ENCODE measurements at places on chromosomes 16 and 17.
A peak's percentile ranks its signal among the peaks of the same experiment; 100 is the strongest.

DNA sequence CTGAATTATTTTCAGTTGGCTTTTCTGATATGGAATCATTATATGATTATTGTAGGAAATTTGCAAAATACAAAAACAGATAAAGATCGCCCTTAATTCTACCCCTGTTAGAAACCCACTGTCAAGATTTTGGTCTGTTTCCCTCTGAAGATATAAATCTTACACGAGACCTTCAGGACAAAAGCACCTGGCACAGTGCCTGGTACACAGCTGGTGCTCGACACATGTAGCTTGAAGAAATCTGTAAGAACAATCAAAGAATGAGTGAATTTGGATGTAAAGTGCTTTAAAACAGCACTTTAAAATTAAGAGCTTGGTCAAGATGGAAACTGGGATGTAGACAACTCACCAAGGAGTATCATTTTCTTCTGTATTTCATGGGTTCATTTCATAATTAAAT lies 181.1 kb downstream of the C16orf78 start:
- H3K27me3 ChIP-seq: no peaks in the 10 kb centered on the region
- no peak for DNase-seq
- H3K27ac ChIP-seq: no peak overlapping the region
- H3K36me3 ChIP-seq: no peaks in the 10 kb centered on the region

GRCh38 chr17:49505854-49506253 lies 10.8 kb downstream of the NGFR start:
- no peak for DNase-seq
- H3K4me3 ChIP-seq: no peak overlapping the region
- H3K36me3 ChIP-seq: no peaks in the 10 kb centered on the region
- H3K27ac ChIP-seq: no peak overlapping the region
- H3K27me3 ChIP-seq: no peaks in the 10 kb centered on the region

DNA sequence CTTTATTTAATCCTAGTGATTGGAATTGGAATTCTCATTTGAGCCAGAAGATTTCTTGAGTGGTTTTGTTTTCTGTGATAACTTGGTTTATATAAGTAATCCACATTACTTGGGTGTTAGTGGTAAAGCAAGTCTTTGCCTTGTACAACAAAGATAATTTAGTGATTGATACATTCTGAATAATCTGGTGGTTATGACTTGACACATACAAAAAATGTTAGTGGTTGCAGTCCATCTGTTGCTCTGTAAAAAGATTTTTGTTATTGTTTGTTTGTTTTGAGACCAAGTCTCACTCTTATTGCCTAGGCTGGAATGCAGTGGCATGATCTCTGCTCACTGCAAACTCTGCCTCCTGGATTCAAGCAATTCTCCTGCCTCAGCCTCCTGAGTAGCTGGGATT lies 13.2 kb downstream of the OMG start:
- no peaks in the 10 kb centered on the region for H3K4me1 ChIP-seq
- no peak overlapping the region for H3K4me3 ChIP-seq
- DNase-seq: no peak
- no peak overlapping the region for H3K27ac ChIP-seq

- H3K27ac ChIP-seq: no peak overlapping the region
- H3K4me3 ChIP-seq: no peak overlapping the region
- H3K36me3 ChIP-seq: no peaks in the 10 kb centered on the region
Observed at GRCh38 chr17:78272181-78272913, 40.9 kb downstream of the TMEM235 start.

- no peak overlapping the region for H3K4me3 ChIP-seq
- no peak overlapping the region for H3K27ac ChIP-seq
- H3K4me1 ChIP-seq: no peaks in the 10 kb centered on the region
- peaks cover 7% of the 10 kb centered on the region for H3K36me3 ChIP-seq
Observed at GRCh38 chr16:47568351-47568750, 107.2 kb downstream of the PHKB start.

DNA sequence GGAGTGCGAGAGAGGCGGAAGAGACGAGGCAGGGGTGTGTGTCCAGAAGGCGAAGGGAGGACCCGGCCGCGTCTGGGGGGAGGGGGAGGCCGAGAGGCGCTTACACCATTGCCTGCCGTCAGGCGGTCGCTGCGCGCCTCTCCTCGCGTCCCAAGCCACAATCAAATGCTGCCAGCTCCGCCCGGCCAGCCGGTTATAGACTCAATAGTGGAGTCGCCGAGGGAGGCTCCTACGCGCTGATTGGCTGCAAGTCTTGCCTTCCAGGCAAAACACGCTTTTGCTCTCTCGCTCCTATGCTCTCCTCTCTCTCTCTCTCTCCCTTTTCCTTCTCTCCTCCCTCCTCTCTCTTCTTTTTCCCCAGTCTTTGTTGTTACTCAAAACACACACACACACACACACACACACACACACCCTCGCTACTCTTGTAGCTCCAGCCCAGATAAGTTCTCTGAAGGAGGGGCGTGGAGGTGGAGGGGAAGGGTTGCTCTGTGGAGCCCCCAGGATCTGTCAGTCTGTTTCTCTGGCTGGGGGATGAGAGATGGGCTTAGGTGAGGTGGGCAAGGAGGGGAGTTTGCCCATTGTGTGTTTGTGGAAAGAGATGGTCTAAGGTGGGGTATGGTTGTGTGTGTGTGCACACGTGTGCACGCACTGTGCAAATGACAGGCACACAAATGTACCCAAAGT lies at the start of gene DLX3:
DLX3 (minus strand) TSS at position 170 of the 684 bp plus-strand sequence. CDS start 226 bp downstream, outside the sequence.
- H3K4me1 ChIP-seq: no peaks in the 10 kb centered on the region
- H3K36me3 ChIP-seq: peaks cover 3% of the 10 kb centered on the region
- DNase-seq: peak; percentile 97

Measured in H9 (cell line).